Central memory CD8-positive, alpha-beta T cell (primary cell): ENCODE measurements at places on chromosomes 16 and 17.

GRCh38 chr16:50474138-50474537 lies 74.1 kb upstream of the NKD1 start:
- H3K27me3 ChIP-seq: peaks cover 65% of the 10 kb centered on the region
- DNase-seq: no peak
- H3K4me1 ChIP-seq: no peaks in the 10 kb centered on the region
- no peak overlapping the region for H3K4me3 ChIP-seq

GRCh38 chr17:65261152-65261551 lies 124.0 kb downstream of the RGS9 start:
- no peak for DNase-seq
- H3K4me3 ChIP-seq: no peak overlapping the region
- peaks cover 17% of the 10 kb centered on the region for H3K4me1 ChIP-seq
- no peaks in the 10 kb centered on the region for H3K36me3 ChIP-seq
- no peak overlapping the region for H3K27ac ChIP-seq

- no peak for DNase-seq
- no peak overlapping the region for H3K4me3 ChIP-seq
- H3K27me3 ChIP-seq: no peaks in the 10 kb centered on the region
- H3K36me3 ChIP-seq: peaks cover 4% of the 10 kb centered on the region
- no peak overlapping the region for H3K27ac ChIP-seq
Measured at GRCh38 chr16:20673882-20674683, 23.4 kb downstream of the ACSM1 start.

DNA sequence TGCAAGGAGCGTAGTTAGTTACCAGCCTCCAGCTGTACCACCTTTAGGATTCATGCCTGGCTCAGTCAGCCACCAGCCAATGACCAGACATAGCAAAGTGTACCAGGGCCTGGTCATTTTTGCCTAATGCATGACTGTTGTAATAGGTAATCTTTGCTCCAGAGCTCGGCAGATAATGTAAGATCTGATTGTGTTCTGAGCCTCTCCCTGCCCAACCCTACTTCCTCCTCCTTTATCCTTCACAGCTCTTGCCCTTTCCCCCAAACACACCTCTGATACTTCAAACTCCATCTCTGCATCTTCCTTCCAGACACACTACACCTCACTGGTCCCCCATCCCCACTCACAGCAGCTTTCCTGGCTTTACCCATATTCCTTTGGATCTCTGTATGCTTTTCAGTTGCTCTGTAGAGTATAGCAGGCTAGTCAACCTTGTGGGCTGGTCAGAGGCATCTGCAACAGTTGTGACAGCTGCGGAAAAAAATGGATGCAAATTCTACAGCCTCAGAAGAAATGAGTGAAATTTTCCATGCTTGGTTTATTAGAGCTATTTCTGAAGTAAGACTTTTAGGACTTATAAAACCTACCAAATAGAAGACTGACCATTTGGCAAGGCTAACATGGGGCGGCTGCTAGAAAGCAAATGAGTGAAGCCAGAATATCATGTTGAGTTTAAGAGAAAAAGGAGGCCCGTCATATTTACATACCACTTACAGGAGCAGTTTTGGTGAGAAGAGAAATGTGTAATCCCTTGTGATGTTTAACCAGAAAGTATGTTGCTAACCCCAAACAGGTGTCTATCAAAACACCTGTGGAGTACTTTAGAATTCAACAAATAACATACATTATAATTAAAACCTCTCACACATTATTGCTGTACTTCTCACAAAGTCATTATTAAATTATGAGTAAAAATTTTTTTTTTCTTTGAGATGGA lies 19.9 kb upstream of the C16orf87 start:
- peaks cover 8% of the 10 kb centered on the region for H3K27me3 ChIP-seq
- H3K4me3 ChIP-seq: no peak overlapping the region
- no peaks in the 10 kb centered on the region for H3K4me1 ChIP-seq
- H3K36me3 ChIP-seq: no peaks in the 10 kb centered on the region

DNA sequence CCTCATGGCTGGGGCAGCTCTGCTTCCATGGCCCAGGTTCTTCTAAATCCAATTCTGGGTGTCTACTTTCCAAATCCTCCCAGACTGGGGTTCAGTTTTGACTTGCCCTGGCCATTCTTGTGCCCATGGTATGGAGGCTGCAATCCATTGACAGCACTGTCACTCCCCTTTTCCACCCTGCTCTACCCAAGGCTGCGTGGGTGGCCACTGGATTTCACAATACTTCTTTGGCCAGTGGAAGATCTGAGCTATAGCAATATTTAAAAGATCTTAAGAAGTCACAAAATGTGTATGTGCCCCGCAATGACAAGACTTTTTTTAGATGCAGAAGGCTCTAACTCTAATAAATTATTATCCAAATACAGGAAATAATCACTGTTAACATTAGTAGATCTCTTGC lies 329.4 kb upstream of the CCL2 start:
- H3K27ac ChIP-seq: no peak overlapping the region
- no peak for DNase-seq
- no peaks in the 10 kb centered on the region for H3K36me3 ChIP-seq
- no peaks in the 10 kb centered on the region for H3K4me1 ChIP-seq
- peaks cover 64% of the 10 kb centered on the region for H3K27me3 ChIP-seq

DNA sequence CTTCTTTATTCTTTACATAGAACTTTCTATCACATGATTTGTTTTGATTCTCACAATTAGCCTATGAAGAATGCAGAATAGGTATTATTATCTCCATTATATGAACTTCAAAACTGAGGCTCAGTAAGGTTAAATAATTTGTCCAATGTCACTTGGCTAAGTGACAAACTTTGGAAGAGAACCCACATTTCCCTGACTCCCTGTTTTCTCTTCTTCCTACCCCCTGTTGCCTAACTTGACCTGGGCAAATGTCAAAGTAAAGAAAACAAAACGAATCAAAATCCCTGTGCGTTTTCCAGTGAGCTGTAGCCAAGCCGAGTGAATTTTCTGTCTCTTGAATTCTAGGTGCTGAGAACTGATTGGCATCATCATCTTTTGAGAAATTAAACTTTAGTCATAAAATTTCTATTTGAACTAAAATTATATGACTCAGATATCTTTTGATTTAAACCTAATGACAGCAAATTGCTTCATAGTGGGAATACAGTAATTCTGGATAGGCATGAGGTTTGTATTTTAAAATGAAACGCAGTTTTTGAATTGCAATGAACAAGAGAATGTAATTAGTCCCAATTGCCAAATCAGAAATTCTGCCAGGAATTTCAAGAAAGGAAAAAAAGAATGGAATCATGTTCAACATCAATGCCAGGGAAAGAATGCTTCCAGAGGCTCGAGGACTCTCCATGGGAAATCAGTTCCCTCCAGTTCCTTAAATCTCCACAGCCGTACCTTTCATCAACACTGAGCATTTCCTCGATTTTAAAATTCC lies 4.6 kb upstream of the NACA2 start:
- no peak for DNase-seq
- H3K36me3 ChIP-seq: no peaks in the 10 kb centered on the region
- no peak overlapping the region for H3K27ac ChIP-seq
- no peaks in the 10 kb centered on the region for H3K4me1 ChIP-seq
- no peak overlapping the region for H3K4me3 ChIP-seq

DNA sequence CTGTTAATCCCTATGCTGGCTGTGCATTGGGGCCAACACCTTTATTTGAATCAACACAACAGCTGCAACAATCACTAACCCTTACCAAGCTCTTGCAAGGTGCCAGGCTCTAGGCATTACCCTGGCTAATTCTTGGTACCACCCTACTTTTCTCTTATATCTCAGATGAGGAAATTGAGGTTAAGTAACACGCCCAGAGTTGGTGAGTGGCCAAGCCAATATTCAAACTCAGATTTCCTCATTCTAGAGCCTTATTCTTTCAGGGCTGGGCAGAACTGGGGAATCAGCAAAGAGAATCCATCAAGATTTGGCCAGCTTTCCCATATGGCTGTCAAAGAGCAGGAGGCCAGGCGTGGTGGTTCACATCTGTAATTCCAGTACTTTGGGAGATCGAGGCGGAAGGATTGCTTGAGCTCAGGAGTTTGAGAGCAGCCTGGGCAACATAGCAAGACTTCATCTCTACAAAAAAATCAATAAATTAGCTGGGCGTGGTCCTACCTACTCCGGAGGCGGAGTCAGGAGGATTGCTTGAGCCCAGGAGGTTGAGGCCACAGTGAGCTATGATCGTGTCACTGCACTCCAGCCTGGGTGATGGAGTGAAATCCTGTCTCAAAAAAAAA lies 23.7 kb downstream of the ARSG start:
- H3K4me3 ChIP-seq: peak overlapping the region; percentile 61
- peaks cover 60% of the 10 kb centered on the region for H3K4me1 ChIP-seq
- H3K36me3 ChIP-seq: no peaks in the 10 kb centered on the region
- H3K27ac ChIP-seq: peak overlapping the region; percentile 4

DNA sequence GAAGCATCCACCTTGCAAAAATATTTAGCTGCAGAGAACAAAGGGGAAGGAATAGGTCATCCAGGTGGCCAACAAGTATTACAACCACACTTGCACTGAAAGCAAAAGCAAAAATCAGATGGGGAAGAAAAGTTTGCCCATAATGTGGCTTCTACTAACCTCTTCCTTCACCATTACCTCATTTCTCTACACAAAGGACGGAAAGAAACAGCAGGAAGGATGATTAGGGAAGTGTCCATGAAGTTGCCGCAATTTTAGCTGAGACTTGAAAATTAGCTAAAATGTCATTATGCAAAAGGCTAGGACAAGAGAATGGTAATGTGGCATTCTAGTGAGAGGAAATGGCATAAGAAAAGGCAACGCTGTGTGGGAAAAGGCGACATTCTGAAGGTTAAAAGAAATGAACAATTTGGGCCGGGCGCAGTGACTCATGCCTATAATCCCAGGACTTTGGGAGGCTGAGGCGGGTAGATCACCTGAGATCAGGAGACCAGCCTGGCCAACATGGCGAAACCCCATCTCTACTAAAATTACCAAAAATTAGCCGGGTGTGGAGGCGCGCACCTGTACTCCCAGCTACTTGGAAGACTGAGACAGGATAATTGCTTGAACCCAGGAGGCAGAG lies 13.7 kb downstream of the KANSL1 start:
- peak overlapping the region; percentile 56 for H3K27ac ChIP-seq
- no peak for DNase-seq
- H3K4me3 ChIP-seq: peak overlapping the region; percentile 62
- H3K27me3 ChIP-seq: no peaks in the 10 kb centered on the region
- H3K4me1 ChIP-seq: peaks cover 93% of the 10 kb centered on the region
- H3K36me3 ChIP-seq: peaks cover 15% of the 10 kb centered on the region

DNA sequence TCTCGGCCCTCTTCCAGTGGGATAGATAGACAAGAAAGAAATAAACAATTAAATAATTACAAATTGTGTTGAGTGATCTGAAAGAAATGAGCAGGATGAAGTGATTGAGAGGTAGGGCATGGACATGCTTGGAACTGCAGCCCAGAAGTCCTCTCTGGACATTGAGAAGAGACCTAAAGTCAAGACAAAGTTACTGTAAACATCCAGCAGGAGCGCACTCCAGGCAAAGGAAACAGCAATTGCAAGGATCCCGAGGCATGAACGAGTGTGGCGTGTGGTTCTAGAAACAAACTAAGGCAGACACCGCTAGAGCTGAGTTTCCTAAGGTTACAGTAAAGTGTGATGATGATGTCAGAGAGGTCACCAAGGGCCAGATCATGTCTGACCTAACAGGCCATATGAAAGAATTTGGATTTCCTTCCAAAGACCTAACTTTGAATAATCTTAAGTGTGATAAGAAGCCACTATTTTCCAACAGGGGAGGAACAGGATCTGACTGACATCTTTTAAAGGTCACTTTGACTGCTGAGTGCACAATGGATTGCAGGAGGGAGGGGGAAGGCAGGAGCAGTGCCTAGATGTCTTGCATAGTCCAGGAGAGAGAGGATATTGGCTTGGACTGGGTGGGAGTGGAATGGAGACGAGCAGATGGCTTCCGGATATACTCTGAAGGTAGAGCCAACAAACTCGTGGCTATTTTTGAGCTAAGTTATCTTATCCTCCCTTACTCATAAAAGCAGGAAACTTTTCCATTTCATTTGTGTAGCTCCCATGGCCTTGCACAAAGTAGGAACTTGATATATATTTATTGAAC lies 19.0 kb downstream of the ABCC12 start:
- H3K27me3 ChIP-seq: peaks cover 9% of the 10 kb centered on the region
- no peaks in the 10 kb centered on the region for H3K4me1 ChIP-seq
- no peak overlapping the region for H3K4me3 ChIP-seq
- H3K27ac ChIP-seq: no peak overlapping the region

GRCh38 chr16:85662482-85662812 lies 26.3 kb downstream of the GINS2 start:
- no peak for DNase-seq
- H3K4me1 ChIP-seq: peaks cover 11% of the 10 kb centered on the region

DNA sequence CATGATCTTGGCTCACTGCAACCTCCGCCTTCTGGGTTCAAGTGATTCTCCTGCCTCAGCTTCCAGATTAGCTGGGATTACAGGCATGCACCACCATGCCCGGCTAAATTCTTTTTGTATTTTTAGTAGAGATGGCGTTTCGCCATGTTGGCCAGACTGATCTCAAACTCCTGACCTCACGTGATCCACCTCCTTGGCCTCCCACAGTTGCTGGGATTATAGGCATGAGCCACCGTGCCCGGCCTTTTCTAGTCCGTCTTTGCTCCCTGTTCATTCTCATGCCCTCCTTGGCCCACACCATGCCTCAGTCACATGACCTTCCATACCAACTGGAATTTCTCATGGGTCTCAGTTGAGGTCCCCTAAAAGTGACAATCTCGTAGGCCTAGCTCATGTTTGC lies 86.9 kb downstream of the SNX29 start:
- peaks cover 3% of the 10 kb centered on the region for H3K36me3 ChIP-seq
- no peak overlapping the region for H3K4me3 ChIP-seq
- H3K4me1 ChIP-seq: no peaks in the 10 kb centered on the region
- H3K27ac ChIP-seq: no peak overlapping the region
- no peaks in the 10 kb centered on the region for H3K27me3 ChIP-seq
- DNase-seq: no peak

DNA sequence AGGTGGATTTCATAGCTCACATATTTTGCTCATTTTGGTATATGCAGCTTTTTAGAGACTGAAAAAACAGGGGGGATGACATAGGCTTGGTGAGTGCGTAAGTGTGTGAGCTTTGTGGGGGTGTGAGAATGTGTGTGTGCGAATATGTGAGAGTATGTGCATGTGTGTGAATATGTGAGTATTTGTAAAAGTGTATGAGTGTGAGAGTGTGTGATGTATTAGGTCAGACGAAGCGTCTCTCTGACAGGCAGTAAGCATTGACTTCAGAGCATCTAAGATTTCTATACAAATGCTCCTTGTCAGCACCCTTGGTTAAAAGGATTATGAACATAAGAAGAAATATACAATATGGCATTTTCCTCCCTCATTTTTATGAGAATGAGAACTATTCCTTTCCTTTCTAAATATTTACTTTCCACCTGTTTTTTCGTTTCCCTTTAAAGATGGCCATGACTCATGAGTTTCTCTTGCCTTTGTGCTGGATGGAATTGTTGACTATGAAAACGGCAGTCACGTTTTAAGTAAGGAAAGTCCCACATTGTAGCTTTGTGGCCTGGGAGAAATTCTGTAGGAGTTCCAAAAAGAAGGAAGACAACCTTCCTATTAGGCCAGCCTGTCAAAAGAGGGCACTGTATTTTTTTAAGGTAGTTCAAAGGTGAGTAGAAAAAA lies 276.4 kb downstream of the FOXL1 start:
- no peaks in the 10 kb centered on the region for H3K36me3 ChIP-seq
- H3K27ac ChIP-seq: no peak overlapping the region
- H3K4me3 ChIP-seq: no peak overlapping the region
- no peaks in the 10 kb centered on the region for H3K4me1 ChIP-seq

GRCh38 chr17:3796110-3796821 lies 4.7 kb downstream of the ITGAE start:
- H3K36me3 ChIP-seq: peaks cover 22% of the 10 kb centered on the region
- H3K4me3 ChIP-seq: peak overlapping the region; percentile 51
- peaks cover 57% of the 10 kb centered on the region for H3K4me1 ChIP-seq
- no peaks in the 10 kb centered on the region for H3K27me3 ChIP-seq
- peak; percentile 65 for DNase-seq
- peak overlapping the region; percentile 100 for H3K27ac ChIP-seq
